Skeletal muscle cell (primary cell): ENCODE measurements at places on chromosomes 4 and X.

DNA sequence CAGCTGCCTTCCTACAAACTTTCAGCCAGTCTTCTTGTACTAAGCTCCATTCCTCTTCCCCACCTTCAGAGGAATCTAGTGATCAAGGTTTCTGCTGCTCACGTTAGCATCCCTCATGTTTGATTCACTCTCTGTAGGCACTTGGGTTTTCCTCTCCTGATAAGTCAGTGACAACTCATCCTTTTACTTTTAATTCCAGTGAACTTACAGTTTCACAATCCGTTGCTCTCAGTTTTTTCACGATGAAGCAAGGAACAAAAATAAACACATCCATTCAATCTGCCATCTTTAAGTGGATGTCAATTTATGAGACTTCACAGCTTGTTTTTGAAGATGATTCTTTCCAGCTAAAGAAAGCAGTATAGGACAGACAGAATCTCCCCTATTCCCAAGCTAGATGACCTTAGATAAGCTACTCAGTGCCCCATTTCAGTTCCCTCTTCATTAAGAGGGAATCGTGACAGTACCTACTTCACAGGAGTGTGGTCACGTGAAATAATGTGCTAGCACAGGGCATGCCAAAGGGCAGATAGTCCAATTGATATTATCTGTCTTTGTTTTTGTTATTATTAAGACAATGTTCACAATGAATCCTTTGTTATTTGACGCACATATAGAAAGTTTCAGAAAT, 234.3 kb downstream of the PALLD start:
- DNase-seq, result no peak

- no peak for DNase-seq
These were observed 660.3 kb upstream of the PITX2 start for GRCh38 chr4:111283066-111283677.

GRCh38 chrX:150062292-150063137, 124.2 kb upstream of the EOLA2 start:
- peak; percentile 65 for DNase-seq

GRCh38 chr4:56348576-56348975, 38.7 kb downstream of the AASDH start:
- no peak for DNase-seq

DNA sequence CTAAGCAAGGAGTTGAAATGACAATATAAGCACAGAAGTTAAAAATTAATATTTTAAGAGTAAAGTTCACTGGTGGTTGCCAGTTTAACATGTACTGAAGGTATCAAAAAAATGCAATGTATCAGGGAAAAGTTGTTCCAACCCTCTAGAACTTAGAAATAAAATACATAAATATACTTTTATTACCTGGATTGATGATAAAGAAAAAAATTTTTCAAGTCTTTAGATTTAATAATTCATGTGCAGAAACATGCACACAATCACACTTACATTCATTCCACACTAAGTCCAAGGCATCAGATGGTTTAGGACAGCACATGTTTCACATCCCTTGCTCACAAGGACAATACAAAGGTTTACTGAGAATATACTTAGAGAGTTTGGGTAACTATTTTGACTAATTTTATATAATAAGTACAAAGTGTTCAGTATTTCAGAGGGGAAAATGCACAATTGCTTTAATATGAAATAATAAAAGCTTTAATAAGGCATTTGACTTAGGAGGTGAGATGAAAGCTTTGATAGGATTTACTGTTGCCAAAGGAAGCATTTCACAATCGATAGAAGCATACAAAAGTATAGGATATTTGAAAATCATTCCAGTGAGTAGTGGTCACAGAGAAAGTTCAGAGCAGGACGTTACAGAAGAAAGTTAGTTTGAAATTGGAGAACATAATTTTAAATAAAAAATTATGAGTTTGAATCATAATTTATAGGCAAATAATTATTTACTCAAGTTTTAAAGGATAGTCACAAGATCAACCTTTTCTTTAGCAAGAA, 392 bp upstream of the UGT2A3 start:
- no peak for DNase-seq

- DNase-seq, result no peak
These were observed 188.9 kb upstream of the BOD1L1 start for GRCh38 chr4:13816472-13816871.

- no peak for DNase-seq
These were observed 12.4 kb upstream of the RGS12 start for GRCh38 chr4:3280466-3280865.

GRCh38 chr4:94759767-94760211, 2.0 kb downstream of the BMPR1B start:
- DNase-seq, result no peak

DNA sequence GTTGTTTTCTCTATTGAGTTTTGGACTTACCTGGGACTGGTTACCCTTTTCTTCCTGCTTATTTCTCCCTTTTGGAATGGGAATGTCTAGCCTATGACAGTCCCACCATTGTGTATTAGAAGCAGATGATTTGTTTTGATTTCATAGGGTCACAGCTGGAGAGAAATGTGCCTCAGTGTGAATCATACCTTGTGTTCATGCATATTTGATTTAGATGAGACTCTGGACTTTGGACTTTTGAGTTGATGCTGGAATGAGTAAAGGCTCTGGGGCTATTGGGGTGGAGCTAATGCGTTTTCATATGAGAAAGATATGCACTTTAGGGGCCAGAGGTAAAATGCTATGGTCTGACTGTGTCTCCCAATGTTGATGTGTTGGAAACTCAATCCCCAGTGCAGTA, 30.5 kb upstream of the TEX13C start:
- DNase-seq, result no peak

- DNase-seq, result peak; percentile 56
These were observed 237.8 kb upstream of the PGRMC2 start for GRCh38 chr4:128525387-128525786.

DNA sequence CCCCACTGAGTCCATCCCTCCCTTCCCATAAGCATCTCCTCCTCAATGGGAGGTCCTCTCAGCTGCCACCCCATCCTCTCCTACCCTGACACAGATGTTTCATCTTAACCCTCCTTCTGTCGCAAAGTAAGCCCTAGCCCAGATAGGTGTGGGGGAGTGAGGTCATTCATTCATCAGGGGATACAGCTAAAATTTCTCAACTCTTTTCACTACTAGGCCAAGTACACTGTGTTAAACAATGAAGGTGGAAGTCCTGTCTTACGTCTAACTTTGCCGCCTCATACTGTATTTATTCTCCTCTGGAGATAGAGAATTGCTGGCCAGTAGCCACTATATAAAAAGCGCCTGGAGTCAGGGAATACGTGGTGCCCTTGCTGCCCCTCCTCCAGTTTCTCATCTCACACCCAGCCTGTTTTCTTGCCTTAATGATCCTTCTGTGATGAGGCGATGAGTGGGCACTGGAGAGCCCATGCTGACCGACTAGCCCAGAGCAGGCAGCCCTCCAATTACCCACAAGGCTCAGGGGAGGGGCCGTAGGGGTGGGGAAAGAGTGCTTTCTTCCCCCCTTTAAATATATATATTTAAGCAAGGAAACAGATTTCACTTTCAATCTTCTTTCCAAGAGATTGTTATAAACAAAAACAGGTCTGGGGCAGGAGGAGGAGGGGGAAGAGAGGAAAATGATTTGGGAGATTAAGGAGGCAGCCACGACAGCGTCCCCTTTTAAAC, 149.5 kb downstream of the PJA1 start:
- no peak for DNase-seq
